ENCODE measurements at places on chromosomes 11 and 22.

- ATAC-seq = no peak
Observed at GRCh38 chr22:35220221-35220620, 37.1 kb upstream of the HMGXB4 start.

GRCh38 chr11:14435717-14436512 lies 63.7 kb downstream of the COPB1 start:
- no peak for ATAC-seq

- no peak for ATAC-seq
Observed at GRCh38 chr22:27715106-27715505, 86.5 kb downstream of the MN1 start.

GRCh38 chr11:130653838-130654636 lies 205.6 kb downstream of the ADAMTS15 start:
- peak; percentile 86 for ATAC-seq

- ATAC-seq = no peak
Observed at GRCh38 chr11:131980888-131981668, 610.7 kb downstream of the NTM start.

GRCh38 chr11:83159902-83160865 lies 3.3 kb downstream of the PCF11 start:
- no peak for ATAC-seq

GRCh38 chr11:1647901-1648652 lies 18.5 kb downstream of the KRTAP5-5 start:
- ATAC-seq = no peak

- peak; percentile 91 for ATAC-seq
Observed at GRCh38 chr11:95512177-95512576, 277.4 kb downstream of the FAM76B start.

DNA sequence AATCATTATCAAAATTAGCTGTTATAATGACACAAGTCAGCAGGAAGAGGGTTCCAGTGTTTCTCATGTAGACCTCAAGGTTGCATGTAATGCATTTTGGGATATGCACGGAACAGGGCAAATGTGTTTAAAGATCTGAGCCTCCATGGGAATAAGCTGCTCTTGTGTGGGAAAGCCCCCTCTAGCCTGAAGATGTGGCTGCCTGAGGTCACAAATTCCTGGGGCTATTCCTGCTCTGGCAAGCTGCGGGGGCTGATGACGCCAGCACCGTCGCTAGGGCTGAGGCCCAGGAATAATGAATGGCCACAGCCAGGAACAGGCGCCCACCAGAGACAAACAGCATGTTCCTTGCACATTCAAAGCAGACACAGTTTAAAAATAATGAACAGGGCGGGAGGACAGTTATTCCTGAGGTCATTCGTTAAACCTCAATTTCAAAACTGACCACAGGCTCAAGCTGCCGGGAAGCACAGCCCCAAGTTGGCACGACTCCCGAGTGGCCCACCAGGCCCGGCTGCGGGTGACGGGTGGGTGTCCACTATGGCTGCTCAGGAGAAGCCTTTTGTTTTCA lies 11.7 kb downstream of the OSBPL5 start:
- peak; percentile 87 for ATAC-seq

DNA sequence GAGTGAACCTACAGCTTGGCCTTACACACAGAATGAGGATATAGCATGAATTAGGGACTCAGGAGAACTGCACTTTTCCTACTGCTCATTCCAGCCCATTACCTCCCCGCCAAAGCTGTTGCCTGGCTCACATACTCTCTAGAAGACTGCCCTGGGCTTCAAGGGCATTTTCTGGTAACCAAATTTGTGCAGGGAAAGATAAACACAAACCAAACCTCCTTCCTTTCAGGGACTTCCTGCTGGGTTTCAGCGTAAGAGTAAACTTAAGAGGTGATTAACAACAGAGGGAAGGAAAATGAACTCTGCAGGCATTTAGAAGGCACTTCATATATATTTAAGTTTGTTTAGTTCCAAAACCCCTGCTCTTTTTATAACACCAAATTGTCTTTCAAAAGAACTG lies 194.9 kb downstream of the SWAP70 start:
- ATAC-seq = no peak

DNA sequence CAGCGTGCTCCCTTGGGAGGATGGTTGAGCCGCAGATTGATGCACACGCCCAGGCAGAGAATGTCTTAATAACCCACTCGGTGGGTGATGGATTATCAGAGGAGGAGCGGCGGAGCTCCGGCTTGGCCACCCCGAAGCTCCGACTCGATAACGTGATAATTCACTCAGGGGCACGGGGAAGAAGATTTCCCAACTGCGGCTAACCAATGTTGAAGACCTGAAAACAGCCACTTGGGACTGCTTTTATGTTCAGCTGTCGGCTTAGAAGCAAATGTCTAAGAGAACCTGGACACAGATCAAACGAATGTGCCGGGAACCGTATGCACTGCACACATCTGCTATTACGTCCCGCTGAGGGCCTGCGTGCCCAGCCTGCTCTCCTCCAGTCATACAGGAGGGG lies 206.8 kb upstream of the CADM1 start:
- ATAC-seq = no peak

DNA sequence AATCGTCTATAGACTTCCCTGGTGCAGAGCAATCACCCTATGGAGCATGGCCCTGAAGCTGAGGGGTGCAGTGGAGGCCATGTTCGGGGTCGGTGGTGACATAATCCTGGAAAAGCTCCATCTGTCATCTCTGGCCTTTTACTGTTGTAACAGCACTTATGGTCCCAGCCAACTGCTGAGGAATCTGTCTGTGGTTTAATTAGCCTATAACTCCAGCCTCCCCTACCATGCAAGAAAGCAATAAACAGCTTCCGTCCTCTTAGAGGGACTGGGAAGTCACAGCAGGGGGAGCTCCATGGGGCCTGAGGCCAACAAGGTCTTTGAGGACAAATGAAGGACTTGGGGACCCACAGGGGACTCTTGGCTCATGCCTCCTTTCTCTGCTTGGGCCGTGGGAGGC lies 159.1 kb upstream of the NECTIN1 start:
- no peak for ATAC-seq

- ATAC-seq = no peak
Observed at GRCh38 chr22:47000888-47001287, 238.4 kb downstream of the TBC1D22A start.

DNA sequence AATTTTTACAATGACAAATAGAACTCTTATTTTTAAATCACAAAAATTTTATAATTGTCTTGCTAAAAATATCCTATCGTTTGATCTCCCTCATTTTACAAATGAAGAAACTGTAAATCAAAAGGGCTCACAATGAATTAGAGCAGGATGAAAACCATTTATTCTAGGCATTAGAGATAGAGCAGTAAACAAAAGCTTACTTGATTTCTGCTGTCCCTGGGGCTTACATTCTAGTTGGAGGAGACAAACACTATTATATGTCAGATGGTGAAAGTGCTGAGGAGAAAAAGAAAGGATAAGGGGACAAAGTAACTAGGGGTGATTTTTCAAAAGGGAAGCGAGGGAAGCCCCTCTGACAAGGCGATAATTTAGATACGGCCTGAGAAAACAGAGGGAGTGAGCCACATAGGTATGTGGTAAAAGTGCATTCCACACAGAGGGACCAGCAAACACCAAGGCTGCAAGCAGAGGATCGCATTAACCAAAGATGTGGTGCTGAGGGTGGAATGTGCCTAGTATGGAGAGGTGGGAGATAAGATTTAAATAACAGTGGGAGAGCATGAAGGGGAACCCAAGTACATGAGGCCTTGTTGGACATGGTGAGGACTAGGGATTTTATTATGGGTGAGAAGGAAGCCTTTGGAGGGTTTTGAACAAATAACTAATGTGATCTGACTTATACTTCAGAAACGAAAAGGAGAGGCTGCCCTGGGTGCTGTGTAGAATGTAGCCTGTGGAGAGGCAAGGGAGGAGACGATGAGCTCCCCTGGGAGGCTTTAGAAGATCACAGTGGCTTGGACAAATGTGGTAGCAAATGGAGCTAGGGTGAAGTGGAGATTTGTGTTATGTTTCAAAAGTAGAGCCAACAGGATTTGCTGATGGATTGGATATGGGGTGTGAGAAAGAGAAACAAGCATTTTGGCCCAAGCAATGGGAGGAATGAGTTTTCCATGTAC lies 62.1 kb downstream of the PDHX start:
- ATAC-seq = no peak

DNA sequence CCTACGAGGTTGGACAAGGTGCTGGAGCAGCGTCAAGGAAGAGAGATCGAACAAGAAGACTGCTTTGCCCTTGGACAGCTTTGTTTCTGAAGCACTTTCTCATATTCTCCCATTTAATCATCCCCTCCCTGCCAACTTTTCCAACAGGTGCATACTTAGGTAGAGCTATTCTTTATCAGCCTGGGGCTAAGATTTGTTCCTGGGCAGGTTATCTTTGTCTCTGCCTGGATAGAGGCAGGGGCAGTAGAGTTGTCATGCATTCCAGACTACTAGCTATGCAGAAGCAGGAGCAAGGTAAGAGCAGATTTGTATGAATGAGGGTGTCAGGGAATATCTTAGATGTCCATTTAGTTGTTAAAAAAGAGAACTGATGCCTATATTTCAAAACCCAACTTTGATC lies 82.3 kb downstream of the PTPRJ start:
- no peak for ATAC-seq

DNA sequence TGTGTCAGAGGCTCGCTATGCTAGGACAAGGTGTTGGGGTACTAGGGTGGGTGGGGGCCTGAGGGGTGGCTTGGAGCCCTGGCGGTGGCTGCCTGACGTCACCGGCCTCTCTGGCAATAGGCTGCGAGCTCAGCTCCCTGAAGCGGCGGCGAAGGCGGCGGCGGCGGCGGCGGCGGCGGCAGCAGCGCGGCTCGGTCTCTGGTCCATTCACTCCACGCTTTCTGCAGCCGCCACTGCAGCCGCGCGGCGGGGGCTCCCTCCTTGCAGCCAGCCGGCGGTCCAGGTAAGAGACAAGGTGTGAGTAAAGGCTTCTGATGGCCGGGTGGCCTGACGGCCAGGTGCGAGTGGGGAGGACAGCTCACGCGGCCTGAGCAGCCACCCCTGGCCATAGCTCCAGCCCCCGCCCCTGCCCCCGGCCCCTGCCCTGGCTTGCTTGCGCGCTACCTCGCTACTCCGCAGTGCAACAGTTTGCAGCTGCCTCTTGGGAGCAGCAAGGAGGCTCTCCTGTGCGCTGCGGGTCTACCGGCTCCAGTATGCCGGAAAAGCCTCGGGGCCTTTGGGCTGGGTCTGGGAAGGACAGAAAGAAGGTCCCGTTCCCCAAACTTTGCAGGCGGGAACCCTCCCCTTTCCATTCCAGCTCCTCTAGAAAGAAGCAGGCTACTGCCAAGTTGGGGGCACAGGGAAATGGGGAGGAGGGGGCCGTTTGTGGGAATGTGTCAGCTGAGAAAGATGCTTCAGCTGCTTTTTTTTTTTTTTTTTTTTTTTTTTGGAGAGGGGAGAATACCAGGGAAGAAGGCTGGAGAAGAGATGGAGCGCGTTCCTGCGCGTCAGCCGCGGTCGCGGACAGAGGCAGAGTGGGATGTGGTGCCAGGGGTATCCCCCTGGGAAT lies at the start of gene C11orf87:
TSS of gene C11orf87 (plus strand) at position 210 of the 889 bp plus-strand sequence. CDS start 1,444 bp downstream, outside the sequence.
- no peak for ATAC-seq

DNA sequence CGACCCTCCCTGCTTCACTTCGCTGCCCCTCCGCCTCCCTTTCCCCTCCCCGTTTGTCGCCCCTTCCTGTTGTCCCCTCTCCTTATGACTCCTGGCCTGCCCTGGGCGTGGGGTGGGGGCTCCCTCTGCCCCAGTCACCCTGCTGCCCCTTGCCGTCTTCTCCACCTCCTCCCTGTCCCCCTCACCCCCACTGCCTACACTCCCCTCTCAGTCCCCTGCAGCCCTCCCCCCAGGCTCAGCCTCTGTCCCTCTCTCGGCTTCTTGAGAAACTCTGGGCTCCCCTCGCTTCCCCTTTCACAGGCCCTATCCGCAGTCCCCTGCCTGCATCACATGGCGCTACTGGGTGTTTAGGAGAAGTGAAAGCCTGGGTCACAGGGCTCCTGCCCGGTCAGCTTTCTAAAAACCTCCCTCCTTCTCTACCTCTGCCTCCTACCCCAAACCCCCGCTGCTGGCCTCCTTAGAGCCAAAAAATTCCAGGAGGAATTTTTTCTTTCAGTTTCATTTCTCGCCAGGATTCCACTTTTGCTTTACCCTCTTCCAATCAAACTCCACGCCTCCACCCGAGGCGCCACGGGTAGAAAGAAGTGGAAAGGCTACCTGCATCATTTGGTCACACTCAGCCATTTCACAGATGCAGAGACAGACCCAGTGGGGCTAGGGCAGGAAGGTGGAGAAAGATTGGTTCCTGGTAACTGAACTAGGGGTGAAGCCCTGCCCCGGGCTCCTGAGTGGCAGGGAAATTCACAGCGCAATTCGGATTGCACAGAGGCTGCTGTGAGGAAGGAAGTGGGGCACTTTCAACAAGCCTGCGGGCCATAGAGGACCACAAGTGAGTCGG lies at the start of gene SLC15A3:
TSS of gene SLC15A3 (minus strand) at position 273 of the 838 bp plus-strand sequence. CDS start 625 bp downstream, outside the sequence.
- peak; percentile 66 for ATAC-seq

GRCh38 chr11:61718046-61718531 lies 34.3 kb upstream of the MYRF start:
- ATAC-seq = peak; percentile 23

GRCh38 chr22:38469306-38469781 lies 1.4 kb downstream of the KDELR3 start:
- no peak for ATAC-seq

GRCh38 chr11:119403021-119403420 lies 20.0 kb downstream of the THY1 start:
- no peak for ATAC-seq

GRCh38 chr22:40203572-40203971 lies 25.8 kb downstream of the TNRC6B start:
- ATAC-seq = no peak

GRCh38 chr22:50547263-50547985 lies 1.7 kb downstream of the KLHDC7B start:
- no peak for ATAC-seq

DNA sequence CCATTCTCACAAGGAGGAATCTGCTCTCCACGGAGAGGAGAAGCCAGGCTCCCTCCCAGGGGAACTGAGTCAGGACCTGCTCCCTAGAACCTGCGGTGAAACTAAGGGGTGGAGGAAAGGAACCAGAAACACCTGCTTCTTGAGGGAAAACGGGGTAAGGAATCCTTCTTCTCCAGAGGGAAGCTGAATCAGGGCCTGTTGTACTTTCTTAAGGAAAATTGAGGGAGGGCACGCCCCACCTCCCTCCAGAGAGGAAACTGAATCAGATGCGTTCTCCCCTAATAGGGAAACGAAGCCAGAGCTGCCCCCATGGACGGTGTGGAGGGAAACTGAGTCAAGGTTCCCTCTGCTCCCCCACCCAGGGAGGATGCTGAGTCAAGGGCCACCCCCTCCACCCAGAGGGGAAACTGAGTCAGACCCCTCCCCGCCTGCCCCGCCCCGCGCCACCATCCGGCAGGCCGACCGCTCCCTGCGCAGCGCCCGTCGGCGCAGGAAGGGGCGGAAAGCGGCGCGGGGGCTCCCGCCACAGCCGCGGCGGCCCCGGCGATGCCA lies 393 bp downstream of the RELA start:
- ATAC-seq = peak; percentile 10

DNA sequence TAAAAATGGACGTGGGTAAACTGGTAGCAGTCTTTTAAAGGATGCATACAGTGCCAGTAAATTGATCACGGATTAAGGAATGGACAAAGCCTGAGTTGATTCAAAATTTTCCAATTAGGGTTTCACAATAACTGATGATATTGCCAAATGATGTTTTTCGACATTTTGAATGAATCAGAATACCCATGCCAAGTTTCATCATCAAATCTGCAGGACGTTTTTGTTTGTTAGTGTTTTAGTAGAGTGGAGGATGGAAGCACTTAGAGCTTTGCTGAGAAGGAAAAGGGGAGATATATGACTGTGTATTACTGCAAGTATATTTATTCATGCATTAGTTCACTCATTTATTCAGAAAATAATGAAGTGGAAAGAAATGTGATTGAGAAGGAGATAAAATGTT lies 78.3 kb downstream of the SLC17A6 start:
- peak; percentile 37 for ATAC-seq

- ATAC-seq = no peak
Observed at GRCh38 chr22:18130018-18130417, 19.4 kb downstream of the TUBA8 start.

GRCh38 chr11:36540998-36541397 lies 26.8 kb upstream of the RAG1 start:
- no peak for ATAC-seq
